ENCODE measurements at places on chromosomes 5 and 9. TPM values are rescaled to one million over a fixed set of nuclear protein-coding genes. Genes with fewer than 3 reads are reported as not detected.

The MELK gene
- total RNA-seq: 7.4 TPM

The PCDHB8 gene
- not detected for total RNA-seq

GRCh38 chr5:36733183-36733582 lies 126.8 kb downstream of the SLC1A3 start:
- no peak for DNase-seq

- peak; percentile 73 for DNase-seq
Observed at GRCh38 chr5:139293507-139294373, at the start of gene MATR3. TSS of gene MATR3 (plus strand) at chr5:139293740. CDS start at chr5:139307416, 13,676 bp downstream.

The NIPSNAP3A gene
- 20.1 TPM for total RNA-seq

DNA sequence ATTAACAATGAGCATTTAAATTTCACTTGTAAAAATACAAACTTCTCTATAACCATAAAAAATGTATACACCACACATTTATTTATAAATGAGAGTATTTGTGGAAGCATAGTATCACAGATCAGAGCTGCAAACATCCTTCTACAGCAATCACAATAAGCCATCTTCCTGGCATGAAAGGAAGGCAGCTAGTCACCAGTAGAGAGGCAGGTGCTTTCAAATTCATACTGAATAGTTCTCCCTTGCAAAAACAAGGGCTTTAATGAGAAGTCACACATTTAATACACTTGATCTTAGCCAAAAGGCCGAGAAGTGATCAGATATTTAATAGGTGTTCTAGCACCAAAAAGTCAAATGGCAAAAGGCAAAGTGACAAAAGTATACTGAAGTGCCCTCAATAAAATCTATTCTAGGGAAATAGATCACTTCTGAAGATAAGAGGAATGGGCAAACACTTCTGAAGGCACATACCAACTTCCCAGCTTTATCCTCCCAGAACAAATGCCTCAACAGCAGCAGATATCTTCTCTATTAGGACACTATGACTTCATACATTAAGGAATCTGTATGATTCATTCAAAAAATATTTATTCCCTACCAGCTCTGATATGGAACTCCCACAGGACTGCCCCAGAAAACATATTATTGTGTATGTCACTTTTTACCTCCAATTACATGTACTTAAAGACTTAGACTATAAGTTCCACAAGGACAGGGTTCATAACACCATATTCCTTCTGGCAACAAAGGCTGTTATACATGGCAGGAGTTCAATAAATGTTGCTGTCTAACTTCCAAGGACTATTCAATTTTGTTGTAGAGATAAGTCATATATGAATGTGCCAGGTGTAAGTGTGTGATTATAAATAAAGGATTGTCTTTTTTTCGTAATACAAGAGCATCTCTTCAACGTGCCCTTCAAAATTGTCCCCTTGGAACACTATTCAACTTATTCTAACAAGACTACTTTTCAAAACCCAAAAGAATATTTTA lies 31.7 kb downstream of the MAPKAP1 start:
- no peak for DNase-seq

The LRRC19 gene
- not detected for total RNA-seq

GRCh38 chr9:101119206-101119819 lies 90.8 kb downstream of the PLPPR1 start:
- no peak for DNase-seq

The NDUFA8 gene
- 45.3 TPM for total RNA-seq

DNA sequence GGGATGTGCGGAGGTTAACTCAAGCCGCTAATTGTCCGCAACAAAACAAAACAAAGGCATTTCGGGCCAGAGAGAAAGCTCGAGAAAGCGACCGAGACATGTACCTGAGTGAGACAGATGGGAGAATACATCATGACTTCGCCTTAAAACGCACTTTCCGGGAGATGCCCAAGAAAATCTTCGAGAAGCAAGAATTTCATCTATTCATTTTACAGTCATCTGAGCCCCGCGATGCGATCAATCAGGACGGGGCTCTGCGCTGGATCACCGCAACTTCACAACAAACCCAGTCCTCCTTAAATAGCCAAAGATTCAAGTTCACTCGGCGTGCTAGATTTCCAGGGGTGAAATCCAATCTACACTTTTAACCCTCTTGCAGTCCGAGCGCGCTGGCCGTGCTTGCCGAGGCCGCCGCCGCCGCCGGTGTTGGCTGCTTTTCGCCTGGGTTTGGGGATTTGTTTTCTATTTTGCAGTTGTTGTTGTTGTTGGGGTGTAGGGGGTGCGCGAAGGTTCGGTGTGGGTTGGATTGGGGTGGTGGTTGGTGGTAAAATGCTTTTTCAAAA lies 482 bp downstream of the NFIB start:
- DNase-seq: no peak

DNA sequence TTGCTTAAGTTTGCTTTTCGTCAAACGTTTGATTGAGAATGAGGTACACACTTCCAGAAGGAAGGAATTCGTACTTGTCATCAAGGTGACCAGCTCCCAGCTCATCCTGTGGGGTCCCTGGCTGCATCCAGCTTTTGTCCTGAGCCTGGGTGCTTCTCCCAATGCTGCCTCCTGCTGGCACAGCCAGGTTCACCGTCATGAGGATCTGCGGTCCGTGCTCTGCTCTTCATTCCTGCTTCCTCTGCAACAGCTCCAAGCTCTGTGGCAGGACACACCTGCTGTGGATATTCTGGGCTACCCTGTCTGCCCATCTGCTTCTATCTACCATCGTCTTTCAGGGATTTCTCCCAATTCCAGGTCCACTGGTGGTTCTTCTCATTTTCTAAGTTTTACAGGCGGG lies 13.3 kb upstream of the UBE2QL1 start:
- DNase-seq: no peak

The NME5 gene
- 0.61 TPM for total RNA-seq

DNA sequence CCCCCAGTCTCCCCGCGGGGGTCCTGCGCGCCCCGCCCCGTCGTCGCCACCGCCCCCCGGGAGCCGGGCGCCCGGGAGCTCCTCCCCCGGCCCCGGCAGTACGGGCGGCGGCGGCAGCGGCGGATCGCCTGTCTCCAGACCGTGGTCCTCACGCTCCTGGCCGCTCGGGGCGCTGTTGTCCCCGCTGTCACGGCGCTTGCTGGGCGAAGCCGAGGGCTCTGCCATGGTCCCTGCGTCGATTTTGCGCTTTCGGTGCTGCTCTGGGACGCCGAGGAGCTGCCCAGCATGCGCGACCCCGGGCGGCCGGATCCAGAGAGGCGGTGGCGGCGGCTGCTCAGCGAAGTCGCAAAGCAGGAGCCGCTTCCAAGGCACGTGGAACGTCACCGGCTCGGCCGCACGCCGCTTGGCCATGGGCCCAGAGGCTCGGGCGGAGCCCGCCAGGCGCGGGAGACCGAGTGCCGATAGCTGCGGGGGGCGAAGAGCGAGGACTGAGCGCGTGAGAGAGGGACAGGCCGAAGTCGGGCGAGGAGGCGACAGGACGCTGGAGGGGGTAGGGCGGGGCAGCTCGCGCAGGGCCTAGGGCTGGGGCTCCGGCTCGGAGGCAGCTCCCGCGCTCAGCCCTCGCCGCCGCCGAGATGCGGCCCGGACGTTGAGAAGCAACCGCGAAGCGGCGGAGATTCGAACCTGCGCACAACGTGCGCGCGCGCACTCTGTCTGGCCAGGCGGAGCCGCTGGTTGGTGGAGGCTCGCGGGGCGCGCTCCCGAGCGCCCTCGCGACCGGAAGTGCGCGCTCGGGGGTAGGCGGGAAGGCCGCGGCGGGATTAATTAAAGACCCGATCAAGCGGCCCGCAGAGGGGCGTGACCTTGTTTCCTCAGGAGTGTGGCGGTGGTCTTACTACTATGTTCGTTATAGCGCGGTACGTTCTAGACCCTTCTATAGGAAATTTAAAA lies at the start of gene C9orf40:
C9orf40 (minus strand) TSS at position 712 of the 951 bp plus-strand sequence; CDS start at position 411, 301 bp downstream.
- DNase-seq: peak; percentile 35

- no peak for DNase-seq
Observed at GRCh38 chr5:9324348-9325077, 221.4 kb downstream of the SEMA5A start.

GRCh38 chr5:74546796-74547195 lies 93.7 kb downstream of the ENC1 start:
- no peak for DNase-seq

The HRH2 gene
- total RNA-seq: 1.9 TPM

The IRX1 gene
- not detected for total RNA-seq

DNA sequence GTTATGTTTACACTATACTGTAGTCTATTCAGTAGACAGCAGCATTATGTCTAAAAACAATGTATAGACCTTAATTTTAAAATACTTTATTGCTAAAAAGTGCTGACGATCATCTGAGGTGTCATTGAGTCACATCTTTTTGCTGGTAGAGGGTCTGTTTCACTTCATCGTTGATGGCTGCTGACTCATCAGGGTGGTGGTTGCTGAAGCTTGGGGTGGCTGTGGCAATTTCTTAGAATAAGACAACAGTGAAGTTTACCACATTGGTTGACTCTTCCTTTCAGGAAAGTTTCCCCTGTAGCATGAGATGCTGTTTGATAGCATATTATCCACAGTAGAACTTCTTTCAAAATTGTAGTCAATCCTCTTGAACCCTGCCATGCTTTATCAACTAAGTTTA lies 150.3 kb downstream of the FBXL7 start:
- DNase-seq: no peak

GRCh38 chr5:1975898-1976765 lies 93.4 kb upstream of the IRX4 start:
- no peak for DNase-seq

The IGFBPL1 gene
- total RNA-seq: not detected

- DNase-seq: no peak
Observed at GRCh38 chr9:94899464-94900221, 173.1 kb downstream of the AOPEP start.

The TXNDC8 gene
- not detected for total RNA-seq

The GPR150 gene
- not detected for total RNA-seq
